Neural progenitor cell (in vitro differentiated cells): ENCODE measurements at places on chromosomes 4 and X.
A peak's percentile ranks its signal among the peaks of the same experiment; 100 is the strongest.

- no peak for DNase-seq
These were observed 342.5 kb upstream of the FSTL5 start for GRCh38 chr4:162506253-162506652.

DNA sequence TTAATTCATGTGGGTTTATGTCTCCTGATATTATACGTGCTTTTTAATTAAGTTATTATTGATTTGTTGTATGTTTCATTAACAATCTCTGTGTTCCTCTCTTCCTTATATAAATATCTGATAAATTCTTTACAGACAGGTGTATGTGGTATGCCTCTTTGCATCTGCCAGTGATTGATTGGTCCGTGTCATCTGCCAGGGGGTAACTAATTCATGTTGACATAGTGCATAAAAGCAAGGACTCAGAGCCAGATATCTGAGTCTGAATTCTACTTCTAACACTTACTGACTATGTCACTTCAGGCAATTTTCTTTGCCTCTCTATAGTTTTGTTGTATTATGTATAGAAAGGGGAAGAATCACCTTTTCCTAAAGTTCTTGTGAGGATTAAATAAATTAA is 5.2 kb upstream of the AMBN start:
- no peak for DNase-seq

DNA sequence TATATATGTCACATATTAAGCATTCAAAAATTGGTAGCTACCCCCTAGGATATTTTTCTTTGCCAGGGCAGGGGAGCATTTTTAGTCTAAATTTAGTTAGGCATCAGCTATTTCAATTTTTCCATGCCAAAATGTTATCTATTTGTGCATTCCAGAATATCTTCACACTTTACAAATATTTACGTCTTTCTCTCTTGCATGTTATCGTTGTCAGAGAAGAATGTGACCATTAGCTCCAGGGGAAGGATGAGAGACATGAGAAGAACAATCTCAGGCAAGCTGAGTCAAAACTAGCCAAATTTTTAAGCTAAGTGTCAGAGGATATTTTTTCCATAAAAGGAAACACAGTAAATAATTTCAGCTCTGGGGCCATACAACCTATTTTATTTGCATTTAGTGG is 885.0 kb upstream of the EPHA5 start:
- DNase-seq = no peak

DNA sequence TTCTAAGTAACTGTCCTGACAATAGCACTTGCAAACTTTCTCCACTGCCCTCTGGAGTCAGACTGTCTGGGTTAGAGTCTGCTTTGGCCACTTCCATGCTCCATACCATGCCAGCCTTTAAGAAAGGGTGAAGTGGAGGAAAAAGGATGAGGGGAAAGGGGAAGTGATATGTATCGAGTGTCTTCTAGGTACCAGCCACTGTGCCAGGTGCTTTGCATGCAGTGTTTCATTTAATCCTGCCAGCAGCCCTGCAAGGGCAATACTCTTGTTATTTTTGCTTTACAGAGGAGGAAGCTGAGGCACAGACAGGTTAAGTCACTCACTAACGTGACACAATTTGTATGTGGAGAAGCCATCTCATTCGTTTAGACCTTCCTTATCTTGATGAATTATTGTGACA is 55.6 kb downstream of the RTL9 start:
- no peak for DNase-seq

GRCh38 chr4:111960241-111960667 is 185.0 kb upstream of the FAM241A start:
- DNase-seq = no peak

DNA sequence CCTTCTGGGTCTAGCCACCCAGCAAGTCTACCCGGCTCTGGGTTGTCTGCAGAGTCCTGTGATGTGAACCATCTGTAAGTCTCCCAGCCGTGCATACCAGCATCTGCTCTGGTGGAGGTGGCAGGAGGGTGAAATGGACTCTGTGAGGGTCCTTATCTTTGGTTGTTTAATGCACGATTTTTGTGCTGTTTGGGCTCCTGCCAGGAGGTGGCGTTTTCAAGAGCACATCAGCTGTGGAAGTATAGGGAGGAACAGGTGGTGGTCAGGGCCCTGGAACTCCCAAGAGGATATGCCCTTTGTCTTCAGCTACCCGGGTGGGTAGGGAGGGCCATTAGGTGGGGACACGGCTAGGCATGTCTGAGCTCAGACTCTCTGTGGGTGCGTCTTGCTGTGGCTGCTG is 66.5 kb upstream of the ZFP42 start:
- DNase-seq = peak; percentile 8

- DNase-seq = peak; percentile 70
These were observed 43.5 kb upstream of the ZNF518B start for GRCh38 chr4:10500776-10501175.

DNA sequence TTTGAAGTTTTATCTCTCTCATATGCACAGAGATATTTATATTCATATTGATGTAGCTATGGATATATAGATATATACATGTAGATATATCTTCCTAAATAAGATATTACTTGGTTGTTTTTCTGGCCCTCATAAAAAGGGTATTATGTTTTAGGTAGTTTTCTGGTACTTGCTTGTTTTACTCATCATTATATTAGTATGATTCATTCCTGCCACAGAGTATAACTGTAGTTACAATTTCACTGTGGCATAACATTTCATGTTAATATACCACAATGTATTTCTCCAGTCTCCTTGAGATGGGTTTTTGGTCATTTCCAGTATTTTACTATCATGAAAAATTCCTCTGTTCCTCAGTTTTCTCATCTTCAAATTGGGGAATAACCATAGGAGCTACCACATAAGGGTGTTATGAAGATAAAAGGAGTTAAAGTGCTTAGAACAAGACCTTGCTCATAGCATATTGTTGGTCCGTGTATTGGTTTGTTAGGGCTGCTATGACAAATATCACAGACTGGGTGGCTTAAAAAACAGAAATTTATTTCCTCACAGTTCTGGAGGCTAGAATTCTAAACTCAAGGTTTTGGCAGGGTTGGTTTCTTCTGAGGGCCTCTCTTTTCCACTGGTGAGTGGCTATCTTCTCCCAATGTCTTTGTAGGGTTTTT is 129.7 kb downstream of the TMEM164 start:
- DNase-seq = no peak

DNA sequence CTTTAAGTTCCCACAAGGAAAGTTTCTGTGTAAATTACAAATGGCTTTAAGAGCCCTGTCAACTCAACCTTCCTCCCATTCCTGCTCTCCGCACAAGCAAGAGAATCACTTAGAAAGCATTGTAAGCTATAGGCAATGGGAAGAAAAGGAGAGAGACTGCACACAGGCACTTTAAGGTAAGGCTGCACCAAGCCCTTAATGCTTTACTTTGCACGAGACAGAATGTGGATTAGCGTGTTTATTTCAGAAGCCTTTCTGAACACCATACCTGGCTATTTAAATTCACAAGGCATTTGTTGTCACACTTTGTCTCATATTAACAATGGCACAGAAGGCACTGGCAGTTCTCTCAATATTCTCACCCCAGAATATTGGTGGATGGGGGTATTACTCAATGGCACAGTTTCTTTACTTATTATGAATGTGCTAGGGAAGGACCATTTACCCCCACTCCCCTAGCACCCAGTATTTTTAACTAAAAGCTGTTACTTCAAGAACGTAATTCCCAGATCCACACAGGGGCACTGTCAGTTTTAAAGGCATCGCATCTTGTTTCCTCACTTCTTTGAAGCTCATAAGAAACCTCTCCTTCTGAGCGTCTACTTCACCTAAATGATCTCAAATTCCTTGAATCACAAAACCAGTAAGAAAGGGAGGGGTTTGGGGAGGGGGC is 150.0 kb downstream of the MAML3 start:
- DNase-seq = peak; percentile 25

- DNase-seq = no peak
These were observed 35.8 kb upstream of the MMAA start for GRCh38 chr4:145583191-145584055.

DNA sequence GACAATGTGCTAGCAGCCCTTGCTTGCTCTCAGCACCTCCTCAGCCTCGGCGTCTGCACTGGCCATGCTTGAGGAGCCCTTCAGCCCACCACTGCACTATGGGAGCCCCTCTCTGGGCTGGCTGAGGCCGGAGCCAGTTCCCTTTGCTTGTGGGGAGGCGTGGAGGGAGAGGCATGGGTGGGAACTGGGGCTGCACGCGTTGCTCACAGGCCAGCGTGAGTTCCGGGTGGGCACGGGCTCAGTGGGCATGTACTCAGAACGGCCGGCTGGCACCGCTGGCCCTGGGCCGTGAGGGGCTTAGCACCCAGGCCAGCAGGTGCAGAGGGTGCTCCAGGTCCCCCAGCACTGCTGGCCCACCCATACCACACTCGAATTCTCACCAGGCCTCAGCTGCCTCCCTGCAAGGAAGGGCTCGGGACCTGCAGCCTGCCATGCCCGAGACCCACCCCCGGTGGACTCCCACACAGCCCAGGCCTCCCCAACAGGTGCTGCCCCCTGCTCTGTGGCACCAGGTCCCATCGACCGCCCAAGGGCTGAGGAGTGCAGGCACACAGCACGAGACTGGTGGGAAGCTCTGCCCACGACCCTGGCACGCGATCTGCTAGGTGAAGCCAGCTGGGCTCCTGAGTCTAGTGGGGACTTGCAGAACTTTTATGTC is 100.3 kb downstream of the SLC39A8 start:
- DNase-seq = no peak

- no peak for DNase-seq
These were observed 2705.8 kb downstream of the PCDH7 start for GRCh38 chr4:33425936-33426335.

DNA sequence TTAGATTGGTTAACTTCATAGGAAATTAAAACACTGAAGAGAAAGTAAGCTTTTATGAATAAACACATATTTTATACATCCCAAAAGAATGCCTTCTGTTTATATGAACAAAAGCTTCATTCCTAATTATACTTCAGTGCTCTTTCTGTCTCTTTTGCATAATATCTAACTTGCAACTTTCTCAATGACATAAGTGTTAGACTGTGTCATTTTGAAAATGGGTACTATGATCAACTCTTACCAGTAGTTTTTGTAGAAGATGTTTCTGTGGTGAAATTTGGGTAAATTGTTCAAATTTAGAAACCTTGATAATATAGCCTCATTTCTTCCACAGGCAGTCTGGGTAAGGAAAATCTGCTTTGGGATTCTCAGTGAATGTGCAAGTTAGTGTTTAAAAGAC is 991.4 kb downstream of the CCSER1 start:
- no peak for DNase-seq

DNA sequence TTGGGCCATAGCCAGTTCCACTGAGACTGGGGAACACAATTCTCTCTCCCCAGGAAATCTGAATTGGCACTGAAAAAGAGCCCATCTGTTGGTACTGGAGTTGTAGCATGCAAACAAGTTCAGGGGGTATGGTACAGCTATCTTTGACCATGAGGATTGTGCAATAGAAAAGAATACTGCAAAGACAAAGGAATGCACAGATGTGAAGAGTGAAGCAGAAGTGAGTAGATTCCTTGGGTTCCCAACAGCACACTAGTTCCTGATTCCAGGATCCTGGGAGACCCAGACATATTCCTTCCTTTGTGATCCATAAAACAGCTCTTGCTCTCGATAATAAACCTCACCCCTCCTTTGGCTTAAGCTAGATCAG is 43.3 kb upstream of the CTAG2 start:
- no peak for DNase-seq

DNA sequence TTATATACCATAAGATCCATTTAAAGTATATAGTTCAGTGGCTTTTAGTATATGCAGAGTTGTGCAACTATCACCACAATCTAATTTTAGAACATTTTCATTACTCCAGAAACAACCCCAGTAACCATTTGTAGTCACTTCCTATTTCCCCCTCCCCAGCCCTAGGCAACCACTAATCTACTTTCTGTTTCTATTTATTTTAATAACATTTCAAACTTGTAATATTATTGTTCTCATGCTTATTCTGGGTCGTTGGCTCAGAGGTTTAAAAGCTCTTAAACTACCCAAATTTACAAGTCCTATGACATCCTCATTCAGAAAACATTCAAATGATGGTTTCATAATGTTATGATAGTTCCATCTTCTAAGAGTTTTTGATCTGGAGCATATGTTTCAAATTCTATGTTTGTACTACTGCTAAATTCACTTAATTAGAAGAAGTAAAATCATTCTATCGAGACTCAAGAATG is 18.4 kb downstream of the XIAP start:
- DNase-seq = no peak

- peak; percentile 14 for DNase-seq
These were observed 322.0 kb downstream of the TMA16 start for GRCh38 chr4:163816494-163816893.

- peak; percentile 29 for DNase-seq
These were observed 18.5 kb upstream of the DCAF4L1 start for GRCh38 chr4:41963105-41963504.

DNA sequence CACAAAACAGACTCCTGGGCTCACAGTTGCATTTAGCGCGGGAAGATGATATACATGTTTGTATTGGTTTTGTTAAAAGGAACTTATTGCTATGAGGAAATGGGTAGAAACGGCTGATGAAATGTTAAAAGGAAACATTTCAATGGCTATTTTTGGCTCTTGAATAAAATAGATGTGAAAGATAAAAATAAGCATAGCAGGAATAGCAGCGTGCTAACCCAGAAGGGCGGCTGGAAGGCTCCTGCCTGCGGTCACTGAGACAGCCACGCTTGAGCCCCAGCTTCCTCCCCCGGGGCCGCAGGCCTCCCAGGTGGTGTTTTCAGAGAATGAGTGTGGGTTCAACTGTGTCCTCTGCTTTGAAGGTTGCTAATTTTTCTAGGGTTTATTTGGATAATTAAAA is 35.0 kb upstream of the CLCN4 start:
- DNase-seq = no peak

DNA sequence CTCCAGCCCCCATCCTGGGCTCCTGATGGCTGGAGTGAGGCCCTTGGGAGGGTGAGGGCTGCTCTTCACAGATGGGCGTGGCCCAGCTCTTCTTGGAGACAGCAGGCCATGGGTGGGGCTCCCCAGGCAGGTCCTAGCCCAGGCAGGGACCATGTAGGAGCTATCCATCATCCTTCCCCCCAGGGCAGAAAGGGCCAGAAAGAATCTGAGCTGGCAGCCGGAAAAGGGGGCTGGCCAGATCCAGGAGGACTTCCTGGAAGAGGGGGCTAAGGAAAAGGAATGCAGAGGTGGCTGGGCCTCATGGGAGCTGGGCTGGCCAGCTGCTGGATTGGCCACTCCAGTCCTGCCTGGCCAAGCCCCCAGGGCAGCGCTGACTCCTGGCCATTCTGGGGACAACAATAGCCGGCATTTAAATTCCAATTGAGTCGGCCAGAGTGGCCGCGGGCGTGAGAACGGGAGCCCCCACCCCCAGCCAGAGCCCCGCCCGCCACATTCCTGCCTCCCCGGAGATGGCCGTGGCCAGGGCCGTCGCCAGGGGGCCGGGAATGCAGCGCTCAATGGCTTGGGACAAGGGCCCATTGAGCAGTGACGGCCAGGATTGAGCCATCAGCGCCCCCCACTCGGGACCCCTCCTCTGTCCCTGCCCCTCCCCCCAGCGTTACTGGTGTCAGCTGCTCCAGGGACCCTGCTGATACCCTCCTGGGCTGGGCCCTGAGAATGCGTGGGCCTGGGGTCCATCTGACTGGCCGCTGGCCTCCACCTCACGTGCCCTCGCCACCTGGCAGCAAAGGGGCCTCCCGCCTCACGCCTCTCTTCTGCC is 15.1 kb upstream of the FGFR3 start:
- peak; percentile 97 for DNase-seq
